NCI-H2081 treated with DMSO at 0.1 percent for 48 hours (cell line): ENCODE measurements at places on chromosomes 4 and X.

GRCh38 chr4:71066737-71067716 lies 73.6 kb downstream of the DCK start:
- no peak for DNase-seq

- DNase-seq, result no peak
Observed at GRCh38 chrX:154411981-154412340, 622 bp downstream of the TAFAZZIN start.

GRCh38 chr4:52660643-52661042 lies 1.5 kb upstream of the USP46 start:
- DNase-seq, result no peak

- DNase-seq, result no peak
Observed at GRCh38 chrX:112834031-112834845, 6.4 kb downstream of the AMOT start.

DNA sequence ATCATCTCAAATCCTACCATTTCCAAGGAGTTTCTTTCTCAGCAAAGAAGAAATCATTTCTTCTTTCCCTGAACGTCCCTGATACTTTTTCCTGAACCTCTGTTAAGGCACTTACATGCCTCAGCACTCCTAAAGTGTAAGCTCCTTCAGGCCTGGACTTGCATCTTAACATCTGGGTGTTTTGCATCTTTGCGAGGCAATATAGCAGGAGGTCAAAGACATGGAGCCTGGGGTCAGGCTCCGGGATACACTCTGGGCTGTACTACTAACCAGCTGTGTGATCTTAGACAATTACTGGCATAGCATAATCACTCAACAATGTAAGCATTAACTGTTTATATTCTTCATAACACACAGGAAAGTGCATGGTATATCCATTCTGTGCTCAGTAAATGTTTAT lies 275.5 kb upstream of the BOD1L1 start:
- DNase-seq, result no peak

DNA sequence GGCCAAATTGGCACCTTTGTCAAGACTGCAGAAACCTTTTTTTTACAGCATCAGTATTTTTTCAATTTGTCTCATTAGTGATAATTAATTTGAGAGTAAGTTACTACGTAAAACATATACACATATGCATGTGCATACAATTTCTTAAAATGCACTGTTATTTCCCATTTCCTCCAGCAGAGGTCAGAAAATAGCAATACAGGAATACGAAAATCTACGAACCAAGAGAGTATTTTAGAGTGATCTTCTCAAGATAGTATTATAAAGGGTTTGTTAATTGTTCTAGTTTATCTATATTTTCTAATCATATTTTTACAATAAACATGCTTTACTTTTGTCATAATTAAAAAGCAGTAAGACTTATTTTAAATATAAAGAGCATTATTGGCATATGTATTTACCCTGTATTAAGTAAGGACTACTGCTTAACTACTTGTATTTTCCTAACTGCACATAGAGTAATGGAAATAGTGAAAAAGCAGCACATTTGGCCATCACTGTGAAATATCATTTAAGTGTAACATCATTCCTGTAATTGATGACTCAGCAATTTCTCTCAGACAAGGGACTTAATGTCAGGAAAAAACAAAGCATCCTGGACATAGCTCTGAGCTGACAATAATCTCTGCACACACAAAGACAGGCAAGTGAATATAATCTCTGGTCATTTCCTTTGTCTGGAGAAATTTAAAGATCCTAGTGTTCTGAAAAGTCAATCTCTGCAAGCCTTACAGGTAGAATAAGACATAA lies 45.6 kb downstream of the MAOB start:
- DNase-seq, result no peak

GRCh38 chr4:1246901-1247863 lies 1.7 kb downstream of the CTBP1 start:
- no peak for DNase-seq

DNA sequence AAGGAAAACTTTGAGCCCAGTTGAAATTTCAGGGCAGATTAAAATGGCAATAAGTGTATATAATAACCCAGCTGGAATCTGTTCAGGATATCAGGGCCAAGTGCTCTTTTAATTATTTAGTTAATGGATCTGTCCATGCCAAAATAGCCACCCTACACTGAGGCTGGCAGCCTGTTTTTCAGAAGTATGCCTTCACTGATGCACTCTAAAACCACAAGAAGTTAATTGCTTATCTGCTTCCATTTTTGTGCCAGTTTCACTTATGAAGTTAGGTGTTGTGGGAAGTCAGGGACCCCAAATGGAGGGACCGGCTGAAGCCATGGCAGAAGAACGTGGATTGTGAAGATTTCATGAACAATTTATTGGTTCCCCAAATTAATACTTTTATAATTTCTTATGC lies 960.3 kb downstream of the C4orf33 start:
- DNase-seq, result no peak

- DNase-seq, result no peak
Observed at GRCh38 chr4:109278594-109279031, 23.8 kb downstream of the COL25A1 start.

DNA sequence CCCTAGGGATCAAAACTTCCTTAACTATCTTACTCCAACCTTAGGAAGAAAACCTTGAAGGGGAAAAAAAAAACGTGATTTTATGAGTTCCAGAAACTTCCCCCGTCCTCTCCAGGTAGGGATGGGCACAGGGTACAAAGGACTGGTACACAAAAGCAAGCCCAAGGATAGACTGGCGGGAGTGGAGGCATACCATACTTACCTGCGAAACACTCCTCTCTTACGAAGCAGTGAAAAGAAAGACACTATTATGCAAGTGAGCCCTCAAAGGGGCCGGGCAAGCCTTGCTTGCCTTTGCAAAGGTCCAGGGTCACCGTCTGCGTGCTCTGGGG lies 651 bp downstream of the TSPAN6 start:
- DNase-seq, result no peak

GRCh38 chr4:78691971-78692821 lies 84.0 kb upstream of the BMP2K start:
- DNase-seq, result no peak

- DNase-seq, result peak; percentile 10
Observed at GRCh38 chr4:76147454-76148141, 599 bp downstream of the NUP54 start.

- DNase-seq, result peak; percentile 35
Observed at GRCh38 chrX:22135994-22136684, 104.0 kb downstream of the PHEX start.

- DNase-seq, result no peak
Observed at GRCh38 chr4:174281182-174281737, 2.2 kb downstream of the FBXO8 start.

- DNase-seq, result no peak
Observed at GRCh38 chr4:102564399-102565059, 63.4 kb downstream of the NFKB1 start.

- no peak for DNase-seq
Observed at GRCh38 chr4:148069086-148069894, 337.4 kb downstream of the ARHGAP10 start.
